ENCODE measurements at places on chromosomes 7 and 10.

- no peak for DNase-seq
Observed at GRCh38 chr7:93115796-93116195, 2.0 kb downstream of the SAMD9 start.

DNA sequence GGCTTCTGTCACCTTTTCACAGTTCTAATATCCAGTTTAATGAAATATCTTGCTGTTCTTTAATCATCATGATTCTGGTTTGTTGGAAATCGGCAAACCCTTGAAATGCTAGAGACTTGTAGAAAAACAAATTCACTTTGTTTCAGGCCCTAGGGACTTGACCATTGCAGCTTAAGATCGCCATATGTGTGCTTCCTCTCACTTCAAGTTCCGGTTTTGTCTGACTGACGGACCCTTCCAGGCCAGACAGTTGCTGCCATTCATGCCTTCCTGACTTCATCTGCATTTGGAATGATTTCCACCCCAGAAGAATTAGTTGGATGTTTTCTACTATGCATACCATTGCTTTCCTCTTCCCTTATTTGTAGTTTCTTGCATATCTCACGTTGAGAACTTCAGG lies 125.6 kb downstream of the CELF2 start:
- DNase-seq, result no peak

DNA sequence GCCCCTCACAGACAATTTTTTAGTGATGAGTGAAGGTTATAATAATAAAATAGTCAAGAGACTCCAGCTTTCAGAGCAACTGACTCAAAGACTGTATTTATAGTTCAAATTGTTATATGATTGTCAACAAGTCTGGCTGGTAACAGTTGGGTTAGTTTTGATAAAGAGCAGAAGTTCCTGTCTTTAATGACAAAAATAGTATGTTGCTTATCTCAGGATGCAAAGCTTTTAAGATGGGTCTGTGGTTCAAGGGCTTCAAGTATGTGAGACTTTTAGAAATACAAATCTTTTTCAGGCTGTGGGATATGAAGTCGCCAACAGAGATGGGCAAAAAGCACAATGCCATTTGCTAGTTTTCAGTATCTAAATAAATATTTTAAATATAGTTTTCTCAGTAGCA lies 118.4 kb downstream of the ABCA13 start:
- DNase-seq, result no peak

DNA sequence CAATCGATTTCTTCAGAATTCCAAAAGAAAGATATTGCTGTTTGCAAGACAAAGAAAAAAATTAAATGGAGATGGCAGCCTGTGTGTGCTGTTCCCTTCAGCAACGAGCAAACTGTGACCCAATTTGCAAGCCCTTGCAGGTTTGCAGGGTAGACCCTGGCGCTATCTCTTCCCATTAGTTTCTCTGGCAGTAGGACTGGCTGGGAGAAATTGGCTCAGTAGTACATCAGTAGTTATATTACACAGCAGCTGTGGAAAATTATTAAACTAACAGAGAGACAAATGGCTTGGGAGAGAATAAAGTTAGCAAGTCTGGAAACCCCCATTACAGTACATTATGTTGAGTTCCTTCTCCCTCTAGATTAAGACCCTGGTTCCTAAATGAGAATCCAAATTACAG lies 116.4 kb upstream of the ITGB1 start:
- DNase-seq, result no peak

DNA sequence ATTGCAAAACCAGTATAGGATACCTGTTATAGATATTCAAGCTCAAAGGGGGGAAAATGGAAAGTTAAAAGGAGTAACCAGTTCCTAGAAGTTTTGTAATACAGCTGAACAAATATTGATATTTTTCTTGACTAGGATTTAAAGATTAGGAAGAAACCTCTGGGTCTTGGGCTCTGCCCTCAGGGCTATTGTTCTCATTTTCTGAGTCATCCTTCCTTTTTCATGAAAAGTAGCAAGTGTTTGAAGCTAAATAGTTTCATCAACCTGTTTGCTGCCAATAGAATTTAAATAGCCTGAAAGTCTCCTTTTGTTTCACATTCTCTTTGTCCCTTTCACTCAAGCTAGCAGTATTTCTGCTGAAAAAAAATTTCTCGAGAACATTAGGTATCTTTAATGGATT lies 1061.1 kb upstream of the GHITM start:
- no peak for DNase-seq

DNA sequence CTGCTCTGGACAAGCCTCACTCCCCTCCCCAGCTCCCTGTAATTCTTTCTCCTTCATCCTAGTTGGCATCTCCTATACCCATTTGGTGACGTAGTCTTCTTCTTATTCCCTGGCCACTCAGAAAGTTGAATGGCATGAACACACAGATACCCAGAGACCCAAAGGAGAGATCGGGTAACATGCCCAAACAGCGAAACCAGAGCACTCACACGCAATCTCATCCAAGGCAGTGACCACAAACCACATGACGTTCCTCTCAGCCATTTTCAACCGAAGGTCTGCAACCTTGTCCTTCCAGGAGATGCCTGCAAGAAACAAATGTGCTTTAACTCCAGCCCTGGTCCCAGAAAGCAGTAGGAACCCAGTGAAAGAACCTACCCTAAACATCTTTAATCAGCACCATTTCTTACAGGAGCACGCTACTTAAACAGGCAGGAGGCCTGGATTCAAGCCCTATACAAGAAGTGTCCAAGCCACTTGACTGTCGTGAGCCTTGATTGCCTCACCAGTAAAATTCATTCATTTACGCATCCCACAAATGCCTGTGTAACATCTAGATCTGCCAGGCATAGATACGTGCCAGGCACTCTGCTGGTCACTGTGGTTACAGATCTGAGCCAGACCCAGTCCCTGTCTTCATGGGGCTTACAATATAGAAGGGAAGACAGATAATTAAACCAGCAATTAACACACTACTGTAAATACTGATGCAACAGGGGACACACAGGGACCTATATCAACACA lies 37.1 kb downstream of the XPNPEP1 start:
- DNase-seq, result no peak

GRCh38 chr10:45052700-45053099 lies 52.0 kb downstream of the ZNF22 start:
- DNase-seq, result no peak

DNA sequence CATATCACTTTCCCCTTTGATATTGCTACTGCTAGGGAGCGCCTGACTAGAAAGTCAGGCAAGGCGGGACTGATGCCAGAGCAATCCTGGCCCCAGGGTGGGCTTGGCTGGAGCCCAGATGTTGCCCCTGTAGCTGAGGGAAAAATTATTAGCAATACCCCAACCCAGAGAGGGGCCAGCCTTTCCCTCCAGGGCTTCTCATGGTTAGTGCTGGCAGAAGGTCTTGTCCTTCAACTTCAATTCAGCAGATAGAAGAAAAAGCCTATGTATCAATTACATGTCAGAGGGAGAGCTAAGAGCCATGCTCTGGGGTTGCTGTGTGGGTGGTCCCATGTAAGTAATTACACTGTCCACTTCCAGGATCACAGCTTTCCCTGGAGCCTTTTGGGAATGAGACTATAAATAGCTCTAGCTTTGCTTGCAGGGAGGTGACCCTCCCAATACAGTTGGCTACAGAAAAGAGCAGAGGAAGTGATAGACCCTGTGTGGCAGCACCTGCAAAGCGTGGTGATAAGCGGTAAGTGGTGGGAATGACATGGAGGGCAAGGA lies 579.1 kb downstream of the CCSER2 start:
- DNase-seq, result no peak

DNA sequence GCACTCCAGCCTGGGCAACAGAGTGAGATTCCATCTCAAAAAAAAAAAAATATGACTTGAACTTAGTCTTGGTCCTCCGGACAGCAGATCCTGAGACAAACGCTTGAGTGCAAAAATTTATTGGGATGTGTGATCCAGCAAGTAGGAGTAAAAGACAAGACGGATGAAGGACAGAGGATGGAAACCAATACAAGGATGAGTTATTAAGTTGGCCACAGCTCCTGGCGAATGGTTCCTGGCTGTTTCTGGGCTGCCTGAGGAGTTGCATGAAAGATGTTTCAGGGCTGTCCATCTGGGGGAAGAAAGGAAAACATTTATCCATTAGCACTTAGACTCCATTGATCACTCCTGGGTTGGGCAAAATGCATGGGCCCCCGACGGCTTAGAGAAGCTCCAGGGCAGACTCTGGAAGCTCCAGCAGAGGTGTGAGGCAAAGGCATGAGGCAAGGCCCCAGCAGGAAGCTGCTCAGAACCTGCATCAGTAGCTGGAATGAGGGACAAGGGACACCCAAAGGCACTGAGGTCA lies 98.3 kb upstream of the ZNF438 start:
- no peak for DNase-seq

GRCh38 chr10:3635697-3636096 lies 149.3 kb downstream of the KLF6 start:
- no peak for DNase-seq

GRCh38 chr10:76122056-76122455 lies 690.6 kb downstream of the LRMDA start:
- DNase-seq, result no peak

DNA sequence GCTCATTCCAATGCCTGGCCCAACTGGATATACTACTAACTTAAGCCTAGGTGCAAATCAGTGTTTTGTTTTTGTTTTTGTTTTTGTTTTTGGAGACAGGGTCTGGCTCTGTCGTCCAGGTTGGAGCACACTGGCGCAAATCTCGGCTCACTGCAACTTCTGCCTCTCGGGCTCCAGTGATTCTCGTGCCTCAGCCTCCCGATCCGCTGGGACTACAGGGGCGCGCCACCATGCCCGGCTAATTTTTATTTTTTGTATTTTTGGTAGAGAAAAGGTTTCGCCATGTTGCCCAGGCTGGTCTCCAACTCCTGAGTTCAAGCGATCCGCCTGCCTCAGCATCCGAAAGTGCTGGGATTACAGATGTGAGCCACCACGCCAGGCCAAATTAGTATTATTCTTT lies 1.6 kb downstream of the PPP3CB start:
- no peak for DNase-seq

- no peak for DNase-seq
Observed at GRCh38 chr10:69826094-69826493, 24.4 kb downstream of the COL13A1 start.

DNA sequence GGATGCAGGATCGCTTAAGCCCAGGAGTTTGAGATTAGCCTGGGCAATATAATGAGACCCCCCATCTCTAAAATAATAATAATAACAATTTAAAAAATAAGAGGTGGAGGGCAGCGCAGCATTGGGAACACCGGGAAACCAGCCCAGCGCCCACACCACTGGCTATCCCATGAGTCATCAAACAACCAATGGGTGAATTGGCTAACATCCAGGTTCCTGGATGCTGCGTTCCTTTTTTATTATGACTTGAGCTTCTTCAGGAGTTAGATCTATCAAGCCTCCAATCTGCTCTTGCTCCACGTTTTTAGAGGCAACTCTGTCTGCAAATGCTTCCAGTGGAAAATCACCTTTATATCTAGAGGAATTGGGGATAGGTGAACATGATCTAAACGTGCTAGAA lies 10.0 kb upstream of the LRRC4 start:
- DNase-seq, result no peak

DNA sequence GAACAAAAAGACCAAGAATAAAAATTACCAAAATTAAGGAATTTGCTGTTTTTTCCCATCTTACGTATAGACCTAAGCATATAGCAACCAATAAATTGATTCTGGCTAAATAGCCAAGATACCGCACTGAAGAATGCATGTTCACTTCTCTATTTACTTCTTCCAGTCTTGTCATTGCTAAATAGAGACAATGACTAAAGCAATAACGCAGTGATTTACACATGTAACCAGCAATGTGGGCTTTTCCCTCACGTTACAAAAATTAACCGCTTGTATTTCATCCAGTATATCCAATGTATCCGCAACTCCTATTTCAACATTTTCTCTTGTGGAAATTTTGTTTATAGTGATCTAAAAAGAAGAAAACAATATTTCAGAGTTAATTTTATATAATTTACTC lies 5.6 kb downstream of the TMEM168 start:
- DNase-seq, result no peak

DNA sequence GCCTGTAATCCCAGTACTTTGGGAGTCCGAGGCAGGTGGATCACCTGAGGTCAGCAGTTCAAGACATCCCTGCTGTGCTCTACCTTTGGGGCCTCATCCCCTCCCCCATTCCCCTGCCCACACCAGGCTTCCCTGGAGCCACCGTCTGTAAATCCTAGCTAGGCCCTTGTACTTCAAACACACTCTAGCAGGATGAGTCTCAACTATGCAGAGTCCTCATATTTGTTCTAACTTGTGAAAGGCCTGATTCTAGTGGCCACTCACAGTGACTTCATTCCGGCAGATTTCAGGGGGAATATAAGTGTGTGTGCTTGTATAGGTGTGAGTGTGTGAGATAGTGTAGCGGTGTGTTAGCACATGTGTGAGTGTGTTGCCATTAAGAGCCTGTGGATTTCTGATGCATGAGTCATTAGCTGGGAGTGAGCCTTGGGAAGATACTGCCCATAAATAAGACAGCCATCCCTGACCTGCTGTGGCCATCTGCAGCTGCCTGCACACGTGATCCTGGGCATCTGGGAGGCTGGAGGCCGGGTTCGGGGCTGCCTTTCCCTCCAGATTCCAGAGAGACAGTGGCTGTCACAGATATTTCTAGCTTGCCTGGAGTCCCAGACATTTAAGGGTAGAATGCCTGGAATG lies 1.7 kb upstream of the NEURL1 start:
- DNase-seq, result no peak

GRCh38 chr7:132654150-132654549 lies 77.9 kb upstream of the PLXNA4 start:
- no peak for DNase-seq

DNA sequence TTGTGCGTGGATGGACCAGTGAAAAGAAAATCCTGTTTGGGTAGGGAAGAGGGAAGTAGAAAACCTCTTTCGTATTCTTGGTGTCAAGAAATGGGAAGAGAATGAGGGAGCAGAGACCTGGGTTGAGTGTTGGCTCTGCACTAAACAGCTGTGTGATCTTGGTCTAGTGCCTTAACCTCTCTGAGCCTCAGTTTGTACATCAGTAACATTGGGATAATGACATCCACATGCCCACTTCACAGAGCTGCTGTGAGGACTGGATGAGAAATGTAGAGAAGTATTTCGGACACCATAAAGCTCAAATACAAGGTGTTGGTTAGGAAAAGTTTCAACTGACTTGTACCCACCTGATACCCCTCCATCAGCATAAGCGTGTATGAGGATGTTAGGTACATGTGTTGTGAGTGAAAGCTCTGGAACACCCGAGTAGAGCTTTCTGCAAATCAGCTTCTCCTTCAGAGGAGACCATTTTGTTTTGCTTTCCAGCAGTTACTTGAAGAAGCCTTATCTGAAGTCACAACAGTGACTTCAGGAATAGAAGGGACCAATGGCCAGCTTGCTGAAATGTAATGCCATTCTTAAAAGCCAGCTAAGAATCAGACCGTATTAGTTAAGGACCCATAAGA lies 11.2 kb downstream of the TRIM56 start:
- DNase-seq, result no peak

DNA sequence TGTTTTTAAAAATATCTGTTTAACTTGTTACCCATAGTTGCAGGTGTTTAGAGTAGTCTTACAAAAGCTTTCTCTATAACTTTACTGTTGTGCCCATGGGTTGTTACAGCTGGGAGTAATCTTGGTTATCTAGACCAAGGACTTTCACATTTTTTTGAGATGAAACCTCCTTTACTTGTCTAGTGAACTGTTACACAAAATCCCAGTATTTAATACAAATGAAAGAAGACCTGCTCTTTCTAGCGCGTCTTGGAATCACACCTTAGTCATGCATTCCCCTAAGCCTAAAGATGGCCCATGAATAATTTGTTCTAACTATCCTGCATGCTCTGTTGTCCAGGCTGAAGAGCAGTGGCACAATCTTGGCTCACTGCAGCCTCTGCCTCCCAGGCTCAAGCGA lies 38.0 kb downstream of the CSGALNACT2 start:
- DNase-seq, result no peak
